Progenitor cell of endocrine pancreas (in vitro differentiated cells): ENCODE measurements at places on chromosomes 6 and 20. TPM values are rescaled to one million over a fixed set of nuclear protein-coding genes. Genes with fewer than 3 reads are reported as not detected.

POLR1C gene
- total RNA-seq: 45.4 and 47.4 TPM in 2 replicates

FHL5 gene
- not detected in 2 replicates for total RNA-seq

TBXT gene
- not detected in 2 replicates for total RNA-seq

VSTM2L gene
- total RNA-seq: 5.0 and 6.2 TPM in 2 replicates

RNF5 gene
- total RNA-seq: 91.2 and 92.2 TPM in 2 replicates

LZTS3 gene
- 47.8 and 48.7 TPM in 2 replicates for total RNA-seq

DEFB124 gene
- total RNA-seq: not detected in 2 replicates

NR2E1 gene
- not detected in 2 replicates for total RNA-seq

DNA sequence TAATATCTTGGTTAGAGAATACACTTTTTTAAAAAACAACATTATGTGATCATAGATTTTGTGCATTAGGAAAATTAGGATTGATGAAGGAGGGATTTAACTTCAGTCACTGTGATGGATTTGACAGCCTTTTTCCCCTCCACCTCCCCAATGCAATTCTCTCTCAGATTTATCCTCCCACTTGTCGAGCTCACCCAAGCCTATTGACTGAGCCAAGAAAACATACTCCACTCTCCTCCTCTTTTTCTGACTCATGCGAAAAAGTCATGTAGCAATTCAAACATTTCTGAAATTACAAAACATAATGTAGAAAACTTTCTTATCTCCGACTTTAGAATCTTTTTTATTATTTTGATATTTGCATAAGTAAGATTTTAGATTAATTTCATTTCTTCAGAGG is 24.1 kb downstream of the KLHL32 start:
- DNase-seq: no peak
- H3K4me1 ChIP-seq: no peaks in the 10 kb centered on the region
- no peaks in the 10 kb centered on the region for H3K27me3 ChIP-seq
- H3K36me3 ChIP-seq: no peaks in the 10 kb centered on the region
- H3K27ac ChIP-seq: no peak overlapping the region

DNA sequence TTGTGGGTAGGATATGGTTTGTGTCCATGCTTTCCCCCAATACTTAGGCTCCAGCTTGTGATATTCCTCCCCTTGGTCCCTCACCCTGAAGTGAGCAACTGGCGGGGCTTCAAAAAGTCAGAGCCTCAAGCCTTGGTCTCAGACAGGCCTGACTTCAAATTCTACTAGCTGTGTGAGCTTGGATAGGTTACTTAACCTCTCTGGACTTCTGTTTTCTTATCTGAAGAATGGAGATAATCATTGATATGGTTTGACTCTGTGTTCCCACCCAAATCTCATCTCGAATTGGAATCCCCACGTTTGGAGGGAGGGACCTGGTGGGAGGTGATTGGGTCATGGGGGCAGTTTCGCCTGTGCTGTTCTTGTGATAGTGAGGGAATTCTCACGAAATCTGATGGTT is 94.9 kb upstream of the CD83 start:
- H3K27ac ChIP-seq: no peak overlapping the region
- peaks cover 41% of the 10 kb centered on the region for H3K27me3 ChIP-seq
- no peaks in the 10 kb centered on the region for H3K4me1 ChIP-seq
- no peaks in the 10 kb centered on the region for H3K36me3 ChIP-seq
- no peak overlapping the region for H3K4me3 ChIP-seq
- no peak for DNase-seq

DNA sequence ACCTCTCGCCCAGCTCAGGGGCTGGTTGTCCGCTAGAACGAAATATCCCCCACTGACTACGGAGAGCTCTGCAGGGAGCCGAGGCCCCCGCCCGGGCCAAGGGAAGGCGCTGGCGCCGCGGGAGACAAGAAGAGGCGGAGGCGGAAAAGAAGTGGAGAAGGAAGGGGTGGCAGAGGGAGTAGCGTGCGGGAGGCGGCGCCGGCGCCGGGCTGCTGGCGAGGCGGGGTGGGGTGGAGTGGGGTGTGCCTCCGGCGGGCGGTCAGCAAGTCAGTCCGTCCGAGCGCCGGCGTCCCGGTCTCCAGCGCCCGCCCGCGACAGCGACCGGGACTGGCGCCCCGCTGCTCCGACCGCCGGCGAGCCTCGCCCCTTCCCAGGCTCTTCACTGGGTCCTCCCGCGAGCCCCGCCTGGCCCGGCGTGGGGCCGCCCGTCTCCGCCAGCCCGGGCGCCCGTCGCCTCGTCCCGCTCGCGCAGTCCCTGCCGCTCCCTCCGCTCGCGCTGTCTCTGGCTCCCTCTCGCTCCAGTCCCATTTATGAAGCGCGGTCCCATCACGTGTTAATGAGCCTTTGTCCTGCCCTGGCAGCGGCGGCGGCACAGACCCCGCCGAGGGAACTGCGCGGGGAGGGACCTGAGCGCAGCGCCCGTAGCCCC is at the start of gene CNR1:
Gene CNR1, minus strand, starts transcription at position 504 of the 649 bp plus-strand sequence. CDS start 21,073 bp downstream, outside the sequence.
- peaks cover 33% of the 10 kb centered on the region for H3K27me3 ChIP-seq
- peaks cover 24% of the 10 kb centered on the region for H3K4me1 ChIP-seq
- peak; percentile 69 for DNase-seq
- H3K4me3 ChIP-seq: peak within 1 kb of the TSS; percentile 89
- peak within 1 kb of the TSS; percentile 99 for H3K27ac ChIP-seq

- H3K4me3 ChIP-seq: no peak overlapping the region
- no peaks in the 10 kb centered on the region for H3K27me3 ChIP-seq
- no peaks in the 10 kb centered on the region for H3K4me1 ChIP-seq
- no peak overlapping the region for H3K27ac ChIP-seq
Measured at GRCh38 chr6:167817016-167817415, 9.7 kb upstream of the AFDN start.

DNA sequence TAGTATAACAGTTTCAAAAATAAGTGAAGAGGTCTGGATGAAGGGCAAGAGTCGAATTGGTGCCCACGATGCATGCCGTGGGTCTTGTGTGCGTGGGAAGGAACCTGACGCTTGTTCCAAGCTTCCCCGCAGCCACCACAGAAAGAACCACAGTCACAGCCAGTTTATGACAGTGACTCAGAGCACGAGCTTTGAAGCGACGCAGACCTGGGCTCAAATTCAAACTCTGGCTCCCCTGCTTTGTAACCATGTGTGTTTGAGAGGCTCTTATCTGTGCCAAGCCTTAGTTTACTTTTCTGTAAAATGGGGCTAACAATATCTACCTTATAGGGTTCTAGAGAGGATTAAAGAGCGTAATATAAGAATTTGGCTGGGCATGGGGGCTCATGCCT is 65.5 kb downstream of the SYNJ2 start:
- H3K27ac ChIP-seq: no peak overlapping the region
- H3K36me3 ChIP-seq: peaks cover 12% of the 10 kb centered on the region
- no peak overlapping the region for H3K4me3 ChIP-seq
- no peak for DNase-seq

- H3K27me3 ChIP-seq: no peaks in the 10 kb centered on the region
- DNase-seq: no peak
- no peak overlapping the region for H3K27ac ChIP-seq
- peaks cover 7% of the 10 kb centered on the region for H3K4me1 ChIP-seq
- H3K4me3 ChIP-seq: no peak overlapping the region
Measured at GRCh38 chr6:55877283-55877682, 1.9 kb upstream of the BMP5 start.

- H3K36me3 ChIP-seq: no peaks in the 10 kb centered on the region
- H3K27me3 ChIP-seq: peaks cover 19% of the 10 kb centered on the region
- DNase-seq: no peak
- H3K4me3 ChIP-seq: no peak overlapping the region
- peaks cover 2% of the 10 kb centered on the region for H3K4me1 ChIP-seq
Measured at GRCh38 chr20:48338717-48339116, 489.1 kb downstream of the PREX1 start.
